ENCODE measurements at places on chromosomes 1 and 21.

DNA sequence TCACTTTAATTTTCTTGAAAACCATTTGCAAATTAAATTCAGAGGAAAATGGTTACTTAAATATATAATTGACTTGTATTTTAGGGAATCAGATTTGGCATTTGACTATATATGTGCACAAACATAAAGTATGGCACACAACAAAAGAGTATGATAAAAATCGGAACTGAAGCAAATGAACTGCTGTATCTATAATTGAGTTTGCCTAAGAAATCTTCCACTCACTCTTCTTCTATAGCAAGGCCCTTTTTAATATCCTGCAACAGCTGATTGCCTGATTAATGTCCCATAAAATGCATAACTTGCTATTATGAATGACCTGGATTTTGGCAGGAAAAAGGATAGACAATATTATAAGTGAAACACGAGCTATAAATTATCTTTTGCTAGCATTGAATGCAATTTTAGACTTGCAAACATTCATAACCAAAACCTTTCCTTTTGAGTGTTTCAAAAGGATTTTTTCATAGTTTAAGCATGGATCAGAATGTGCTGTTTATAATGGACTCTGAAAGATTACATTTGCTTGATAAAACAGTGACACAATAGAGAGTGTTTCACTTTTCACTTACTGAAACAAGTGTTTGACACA is 2204.3 kb downstream of the MRPL39 start:
- DNase-seq: no peak

DNA sequence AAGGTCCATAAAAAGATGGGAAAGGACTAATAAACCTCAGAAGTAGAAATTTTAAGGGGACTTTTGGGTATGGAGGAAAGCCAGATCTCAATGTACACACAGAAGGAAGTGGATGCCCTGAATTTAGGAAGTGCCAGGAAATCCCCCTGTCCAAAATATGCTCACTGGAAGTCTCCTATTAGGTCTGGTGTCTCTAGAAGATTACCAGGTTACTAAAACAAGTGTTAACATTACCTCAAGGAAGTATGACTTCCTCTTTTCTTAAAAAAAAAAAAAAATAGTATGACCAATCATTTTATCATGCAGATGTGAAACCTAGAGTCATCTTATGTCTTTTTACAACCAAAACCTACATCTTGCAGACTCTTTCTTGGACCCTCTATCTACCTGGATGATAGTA is 30.7 kb downstream of the CD58 start:
- DNase-seq: no peak

GRCh38 chr1:110872745-110873720 is at the start of gene CD53:
Gene CD53, plus strand, starts transcription at chr1:110873148. Its CDS starts 18,261 bp downstream, at chr1:110891409.
- no peak for DNase-seq

DNA sequence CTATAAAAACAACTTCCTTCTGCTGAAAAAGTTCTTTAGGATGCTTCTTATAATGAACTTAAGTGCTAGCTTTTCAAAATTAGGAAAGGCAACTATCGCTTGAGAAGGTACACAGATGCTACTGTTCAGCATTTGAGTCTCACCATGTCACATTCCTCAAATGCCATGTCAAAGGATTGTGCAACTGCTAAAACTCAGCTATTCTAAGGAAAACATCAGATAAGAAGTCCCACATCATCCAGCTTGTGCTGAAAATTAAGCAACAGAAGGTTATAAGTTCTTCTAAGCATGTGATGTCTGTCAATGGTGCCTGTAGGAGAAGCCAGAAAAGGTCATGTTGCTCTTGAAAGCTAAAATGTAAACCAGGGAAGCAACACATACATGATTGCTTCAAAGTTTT is 36.5 kb downstream of the MCOLN2 start:
- no peak for DNase-seq

- no peak for DNase-seq
These were observed 22.1 kb downstream of the GRHL3 start for GRCh38 chr1:24341260-24341659.

DNA sequence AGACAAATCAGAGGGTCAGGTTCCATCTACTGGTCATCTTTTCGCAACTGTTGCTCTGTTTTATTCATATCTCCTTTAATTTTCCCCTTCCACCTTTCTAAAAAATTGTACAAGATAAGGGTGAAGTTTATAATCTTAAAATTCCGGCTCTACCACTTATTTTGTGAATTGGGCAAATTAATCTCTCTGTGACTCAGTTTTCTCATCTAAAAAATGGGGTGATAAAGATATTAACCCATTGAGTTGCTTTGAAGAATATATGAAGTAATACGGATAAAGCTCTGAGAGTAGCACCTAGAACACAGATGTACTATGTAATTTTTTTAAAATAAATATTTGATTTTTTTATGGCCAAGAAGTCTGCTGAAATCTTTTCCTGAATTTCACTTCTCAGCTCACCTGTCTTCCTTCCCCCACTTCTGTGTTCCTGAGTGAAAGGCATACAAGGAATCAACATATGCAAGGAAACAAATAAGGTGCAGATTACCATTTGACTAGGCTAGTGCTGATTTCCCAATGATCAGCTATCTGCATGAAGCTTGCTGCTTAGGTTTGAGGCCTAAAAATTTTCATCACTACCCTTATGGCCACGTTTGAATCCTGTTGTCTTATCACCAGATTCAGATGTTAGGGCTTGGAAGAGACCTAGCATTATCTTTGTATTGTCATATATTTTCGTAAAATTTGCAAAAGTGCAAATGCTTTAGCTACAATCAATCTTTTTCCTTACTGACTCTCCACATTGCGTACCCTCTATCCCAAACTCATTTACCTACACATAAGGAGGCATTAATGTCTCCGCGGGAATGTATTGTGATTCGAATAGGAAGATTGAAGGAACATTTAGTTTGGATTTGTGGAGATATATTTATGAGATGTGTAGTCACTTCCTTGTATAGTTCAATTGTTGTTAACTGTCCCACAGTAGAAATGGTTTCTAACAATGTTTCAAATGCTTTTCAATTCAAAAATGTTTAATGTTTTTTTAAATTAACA is 718.3 kb upstream of the PTBP2 start:
- DNase-seq: no peak

DNA sequence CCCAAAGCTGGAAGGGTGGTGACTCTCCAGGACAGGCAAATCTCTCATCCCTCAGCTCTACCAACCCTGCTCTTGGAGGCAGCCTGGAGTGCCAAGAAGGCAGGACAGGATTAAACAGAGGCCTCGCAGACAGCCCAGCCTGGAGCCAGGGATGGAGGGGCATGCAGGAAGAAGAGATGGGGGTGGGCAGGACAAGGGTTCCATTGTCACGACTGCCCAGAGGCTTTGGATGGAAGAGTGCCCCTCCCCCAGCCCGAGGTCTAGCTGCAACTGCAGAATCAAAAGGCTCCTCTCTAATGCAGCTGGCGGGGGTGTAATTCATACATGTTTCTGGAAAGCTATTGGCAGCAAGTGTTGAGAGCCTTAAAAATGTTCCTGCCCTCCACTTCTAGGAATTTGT is 8.8 kb downstream of the RAB7B start:
- DNase-seq: no peak

Data from activated T-cell treated with anti-CD3 and anti-CD28 coated beads for 48 hours (primary cell).